ENCODE measurements at places on chromosomes 11 and 22.
A peak's percentile ranks its signal among the peaks of the same experiment; 100 is the strongest.

- DNase-seq: no peak
- no peaks in the 10 kb centered on the region for H3K4me1 ChIP-seq
- no peaks in the 10 kb centered on the region for H3K27me3 ChIP-seq
- no peaks in the 10 kb centered on the region for H3K36me3 ChIP-seq
These were observed 28.4 kb downstream of the TRPC6 start for GRCh38 chr11:101555366-101555765.

DNA sequence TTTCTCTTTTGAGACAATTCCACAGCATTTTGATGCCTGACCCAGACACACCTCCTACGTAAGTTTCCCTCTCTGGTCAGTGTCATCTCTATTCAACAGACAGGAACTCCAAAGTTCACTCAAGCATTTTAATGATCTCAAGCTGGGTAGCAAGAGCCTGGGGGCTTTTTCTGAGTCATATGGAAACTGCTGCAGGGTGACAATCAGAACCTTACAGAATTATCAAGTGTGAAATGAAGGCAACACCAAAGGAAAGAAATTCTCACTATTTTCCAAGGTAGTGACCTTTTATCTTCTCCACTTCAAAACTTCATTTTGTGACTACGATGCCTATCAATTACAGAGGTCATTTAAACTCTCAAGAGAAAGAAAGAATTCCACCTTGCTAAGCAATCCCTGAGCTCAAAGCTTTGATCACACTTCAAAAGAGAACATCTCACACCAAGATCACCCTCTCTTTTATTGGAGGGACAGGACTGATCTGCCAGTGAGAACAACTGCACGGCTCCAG lies 229.0 kb upstream of the ZC3H12C start:
- no peaks in the 10 kb centered on the region for H3K4me1 ChIP-seq
- H3K27me3 ChIP-seq: no peaks in the 10 kb centered on the region

GRCh38 chr22:46013460-46014416 lies 36.8 kb upstream of the WNT7B start:
- peak overlapping the region; percentile 71 for H3K4me3 ChIP-seq
- DNase-seq: peak; percentile 71
- H3K27ac ChIP-seq: peak overlapping the region; percentile 74
- H3K36me3 ChIP-seq: no peaks in the 10 kb centered on the region
- H3K27me3 ChIP-seq: no peaks in the 10 kb centered on the region

- no peak for DNase-seq
- no peaks in the 10 kb centered on the region for H3K27me3 ChIP-seq
- H3K4me1 ChIP-seq: no peaks in the 10 kb centered on the region
- no peaks in the 10 kb centered on the region for H3K36me3 ChIP-seq
These were observed 32.6 kb upstream of the SLC6A5 start for GRCh38 chr11:20566591-20567434.

- no peak overlapping the region for H3K27ac ChIP-seq
- H3K4me3 ChIP-seq: no peak overlapping the region
- no peaks in the 10 kb centered on the region for H3K36me3 ChIP-seq
- DNase-seq: no peak
- no peaks in the 10 kb centered on the region for H3K27me3 ChIP-seq
- H3K4me1 ChIP-seq: no peaks in the 10 kb centered on the region
These were observed 16.3 kb downstream of the ENTHD1 start for GRCh38 chr22:39877079-39877845.

GRCh38 chr11:129639300-129639699 lies 176.3 kb upstream of the TMEM45B start:
- DNase-seq: no peak
- H3K4me3 ChIP-seq: no peak overlapping the region
- no peak overlapping the region for H3K27ac ChIP-seq
- no peaks in the 10 kb centered on the region for H3K4me1 ChIP-seq
- H3K36me3 ChIP-seq: no peaks in the 10 kb centered on the region
- no peaks in the 10 kb centered on the region for H3K27me3 ChIP-seq

- no peaks in the 10 kb centered on the region for H3K27me3 ChIP-seq
- no peaks in the 10 kb centered on the region for H3K36me3 ChIP-seq
- no peak overlapping the region for H3K4me3 ChIP-seq
- H3K4me1 ChIP-seq: peaks cover 8% of the 10 kb centered on the region
- no peak for DNase-seq
These were observed 128.7 kb upstream of the TOP3B start for GRCh38 chr22:22111267-22111751.

DNA sequence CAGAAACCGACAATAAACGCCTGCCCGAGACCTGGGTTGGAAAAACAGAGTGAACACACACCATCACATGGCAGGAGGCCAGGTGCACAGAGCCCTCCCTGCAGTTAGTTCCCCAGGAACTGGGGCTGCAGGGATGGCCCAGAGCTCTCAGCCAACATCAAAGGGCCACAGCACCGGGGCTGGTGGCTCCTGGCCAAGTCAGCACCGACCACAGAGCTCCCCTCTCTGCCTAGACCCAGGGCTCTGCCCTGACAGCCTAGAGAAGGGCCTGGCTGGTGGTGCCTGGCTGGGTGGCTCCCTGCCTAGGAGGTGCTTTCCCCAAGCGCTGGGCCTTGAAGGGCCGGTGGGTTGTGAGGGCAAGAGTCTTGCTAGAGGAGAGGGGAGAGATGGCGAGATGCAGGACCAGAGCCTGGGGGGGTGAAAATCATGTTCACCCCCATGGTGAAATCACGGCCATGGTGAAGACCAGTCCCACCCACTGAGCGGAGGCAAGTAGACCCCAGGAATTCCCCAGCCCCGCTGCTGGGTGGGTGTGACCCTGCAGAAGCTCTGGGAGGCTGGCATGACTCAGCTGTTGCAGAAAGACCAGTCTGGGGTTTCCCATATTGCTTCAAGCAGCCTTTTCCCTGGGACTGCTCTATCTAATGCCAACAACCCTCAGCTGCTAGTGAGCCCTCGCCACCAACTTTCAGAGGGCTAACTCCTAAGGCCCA lies 7.2 kb upstream of the BID start:
- H3K4me3 ChIP-seq: no peak overlapping the region
- peak; percentile 51 for DNase-seq
- H3K36me3 ChIP-seq: no peaks in the 10 kb centered on the region
- peak overlapping the region; percentile 56 for H3K27ac ChIP-seq

GRCh38 chr11:124879493-124880289 lies 14.5 kb downstream of the ROBO3 start:
- DNase-seq: no peak
- no peak overlapping the region for H3K4me3 ChIP-seq
- peaks cover 14% of the 10 kb centered on the region for H3K4me1 ChIP-seq
- H3K27me3 ChIP-seq: no peaks in the 10 kb centered on the region
- H3K36me3 ChIP-seq: no peaks in the 10 kb centered on the region
- no peak overlapping the region for H3K27ac ChIP-seq

- no peaks in the 10 kb centered on the region for H3K27me3 ChIP-seq
- H3K27ac ChIP-seq: no peak overlapping the region
- H3K36me3 ChIP-seq: no peaks in the 10 kb centered on the region
- no peak for DNase-seq
- no peaks in the 10 kb centered on the region for H3K4me1 ChIP-seq
- H3K4me3 ChIP-seq: no peak overlapping the region
These were observed 71.0 kb downstream of the TMPRSS5 start for GRCh38 chr11:113634940-113635575.
